ENCODE measurements at places on chromosomes 7 and 10. TPM values are rescaled to one million over a fixed set of nuclear protein-coding genes. Genes with fewer than 3 reads are reported as not detected.

ZPBP gene
- total RNA-seq, result not detected

DNA sequence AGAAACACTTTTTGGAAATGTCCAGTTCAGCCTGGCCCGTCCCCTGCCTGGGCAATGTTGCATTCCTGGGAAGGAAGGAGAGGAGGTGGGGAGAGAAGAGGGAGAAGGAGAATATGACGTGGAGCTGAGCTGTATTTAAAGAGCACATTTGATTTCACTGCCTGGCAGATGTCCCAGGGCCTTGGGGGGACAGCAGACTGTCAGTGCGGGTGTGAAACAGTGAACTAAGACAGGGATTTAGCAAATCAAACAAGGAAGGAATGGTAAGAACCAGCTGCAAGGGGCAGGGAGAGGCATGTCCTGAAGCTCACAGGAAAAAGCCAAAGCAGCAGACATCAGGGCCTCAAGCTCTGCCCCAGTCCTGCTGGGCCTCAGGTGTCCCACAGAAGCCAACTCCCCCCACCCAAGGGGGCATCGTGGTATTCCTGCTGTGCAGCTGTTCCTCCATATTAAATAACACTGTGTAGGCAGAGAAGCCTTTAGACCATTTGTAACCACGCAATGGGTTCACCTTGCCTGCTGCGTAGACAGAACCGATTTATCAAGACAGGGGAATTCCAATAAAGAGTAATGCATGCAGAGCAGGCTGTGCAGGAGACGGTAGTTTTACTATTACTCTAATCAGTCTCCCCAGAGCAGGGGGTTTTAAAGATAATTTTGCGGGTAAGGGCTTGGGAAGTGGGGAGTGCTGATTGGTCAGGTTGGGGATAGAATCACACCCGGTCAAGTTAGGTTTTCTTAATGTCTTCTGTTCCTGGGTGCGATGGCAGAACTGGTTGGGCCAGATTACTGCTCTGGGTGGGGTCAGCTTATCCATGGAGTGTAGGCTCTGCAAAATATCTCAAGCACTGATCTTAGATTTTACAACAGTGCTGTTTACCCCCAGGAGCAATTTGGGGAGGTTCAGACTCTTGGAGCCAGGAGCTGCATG, 18.3 kb downstream of the LEP start:
- DNase-seq, result no peak

DNA sequence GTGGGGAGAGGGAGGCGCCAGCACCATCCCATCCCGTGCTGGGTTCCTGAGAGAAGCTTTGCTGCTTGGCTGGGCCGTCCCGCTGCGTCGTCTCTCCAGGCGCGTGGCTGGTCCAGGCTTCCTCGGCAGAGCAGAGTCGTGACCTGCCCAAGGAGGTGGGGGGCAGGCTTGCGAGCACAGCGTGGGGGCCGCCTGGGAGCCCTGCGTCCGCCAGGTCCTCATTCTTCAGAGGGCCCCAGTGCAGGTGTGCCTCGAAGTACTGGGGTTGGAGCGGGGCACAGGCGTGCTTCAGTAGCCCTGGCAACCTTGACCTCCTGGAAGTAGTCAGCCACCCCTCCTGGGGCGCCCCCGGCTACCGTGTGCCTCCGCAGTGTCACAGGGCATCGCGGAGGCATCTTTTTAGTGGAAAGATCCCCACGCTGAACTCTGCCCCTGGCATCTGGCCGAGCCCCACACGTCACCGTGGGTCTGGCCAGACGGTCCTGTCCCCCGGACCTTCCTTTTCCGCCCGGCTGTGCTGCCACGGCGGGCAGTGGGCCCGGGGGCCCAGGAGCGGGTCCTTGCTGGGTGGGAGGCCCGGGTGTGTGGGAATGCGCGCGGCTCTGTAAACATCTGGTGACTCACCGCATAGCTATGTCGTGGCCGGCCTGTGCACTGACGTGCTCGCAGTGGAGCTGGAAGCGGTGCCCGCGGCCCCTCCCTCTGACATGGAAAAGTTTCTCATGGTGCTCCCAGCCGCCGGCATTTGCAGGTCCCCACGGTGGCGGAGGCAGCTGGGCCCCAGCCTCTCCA, 6.4 kb downstream of the MAFK start:
- peak; percentile 96 for DNase-seq

MBL2 gene
- not detected for total RNA-seq

- DNase-seq, result peak; percentile 51
These were observed 131.4 kb downstream of the PRPF18 start for GRCh38 chr10:13717936-13718772.

- no peak for DNase-seq
These were observed 116.4 kb upstream of the NFE2L3 start for GRCh38 chr7:26035552-26035951.

- DNase-seq, result no peak
These were observed 313.0 kb downstream of the WDR37 start for GRCh38 chr10:1369197-1369596.

GRCh38 chr7:40782836-40783235, 648.0 kb downstream of the SUGCT start:
- DNase-seq, result no peak

DNA sequence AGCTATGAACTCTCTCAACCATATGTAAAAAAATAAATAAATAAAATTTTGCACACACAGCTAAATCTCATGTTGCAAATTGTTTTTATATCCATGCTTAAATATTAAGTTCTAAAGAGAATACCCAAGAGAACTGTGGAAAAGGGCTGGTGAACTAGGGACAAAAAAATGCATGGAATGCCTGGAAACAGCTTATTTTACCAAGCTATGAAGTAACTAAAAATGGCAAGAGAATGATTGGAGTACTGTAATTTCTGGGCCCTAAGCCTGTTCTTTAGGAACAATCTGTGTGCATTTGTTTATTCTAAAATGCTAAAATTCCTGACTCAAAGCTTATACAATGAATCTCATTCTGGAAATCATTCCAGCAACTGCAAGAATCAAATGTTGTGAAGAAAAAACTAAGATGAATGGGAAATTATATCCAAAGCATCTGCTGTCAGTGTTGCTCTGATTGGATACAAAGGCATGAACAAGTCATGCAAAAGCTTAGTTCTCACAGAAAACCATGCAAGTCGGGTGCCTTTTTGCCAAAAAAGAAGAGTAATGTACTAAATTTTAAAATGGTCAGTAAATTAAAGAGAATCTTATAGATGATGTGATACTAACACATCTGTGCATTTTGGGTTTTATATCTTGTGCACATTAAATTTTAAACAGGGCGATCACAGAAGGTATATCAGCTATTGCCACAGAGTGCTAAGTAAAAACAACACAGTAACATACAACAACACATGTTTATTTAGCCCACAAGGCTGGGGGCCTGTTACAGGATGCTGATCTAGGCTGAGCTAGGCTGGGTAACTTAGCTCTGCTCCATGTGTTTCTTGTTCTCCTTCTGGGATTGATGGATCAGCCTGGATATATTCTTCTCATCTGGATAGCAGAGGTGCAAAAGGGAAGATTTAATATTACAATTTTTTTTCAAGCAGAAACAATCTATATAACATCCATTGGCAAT, 453.5 kb upstream of the SEMA3A start:
- DNase-seq, result peak; percentile 97

TEX36 gene
- total RNA-seq, result not detected

DNA sequence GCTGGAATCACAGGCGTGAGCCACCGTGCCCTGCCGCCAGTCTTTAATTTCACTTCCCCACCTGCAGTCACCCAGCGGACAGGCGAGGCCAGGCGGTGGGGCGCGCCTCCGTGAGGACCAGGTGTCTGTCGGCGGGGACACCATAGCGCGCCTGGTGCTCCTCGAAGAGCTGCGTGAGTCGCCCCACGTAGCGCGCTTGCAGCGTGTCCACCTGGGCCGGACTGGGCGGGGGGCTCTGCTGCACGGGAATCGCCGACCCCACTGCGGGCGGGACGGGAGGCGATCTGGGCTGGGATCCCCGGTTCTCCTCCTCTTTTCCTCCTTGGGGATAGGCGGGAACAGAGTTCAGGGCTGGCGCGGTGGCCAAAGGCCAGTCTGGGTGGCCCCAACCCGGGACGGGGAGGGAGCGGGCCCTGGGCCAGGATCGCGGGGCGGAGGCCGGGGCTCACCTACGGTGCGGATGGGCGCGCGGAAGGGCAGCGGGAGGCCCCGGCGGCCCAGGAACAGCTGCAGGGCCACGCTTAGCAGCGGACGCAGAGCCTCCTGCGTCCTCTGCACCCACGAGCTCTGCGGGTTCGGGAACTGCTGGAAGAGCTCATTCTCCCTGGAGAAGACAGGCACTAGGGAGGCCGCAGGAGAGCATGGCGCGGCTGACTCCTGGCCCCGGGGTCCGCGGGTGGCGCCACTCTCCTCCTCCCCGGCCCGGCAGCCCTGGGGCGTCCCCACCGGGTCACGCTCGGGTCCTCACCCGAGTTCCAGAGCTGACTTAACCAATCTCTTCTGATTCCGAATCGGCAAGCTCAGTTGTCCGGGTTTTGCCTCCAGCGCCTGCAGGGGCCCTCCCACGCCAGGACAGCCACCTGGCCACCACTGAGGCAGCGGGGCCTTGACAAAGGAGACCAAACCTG, 1.1 kb upstream of the MOGAT3 start:
- DNase-seq, result no peak

FAM53B gene
- 16.3 TPM for total RNA-seq

GRCh38 chr10:70053841-70054288, 1.2 kb downstream of the MACROH2A2 start:
- no peak for DNase-seq

- DNase-seq, result no peak
These were observed 91.2 kb downstream of the KAT6B start for GRCh38 chr10:74917481-74918077.

DNA sequence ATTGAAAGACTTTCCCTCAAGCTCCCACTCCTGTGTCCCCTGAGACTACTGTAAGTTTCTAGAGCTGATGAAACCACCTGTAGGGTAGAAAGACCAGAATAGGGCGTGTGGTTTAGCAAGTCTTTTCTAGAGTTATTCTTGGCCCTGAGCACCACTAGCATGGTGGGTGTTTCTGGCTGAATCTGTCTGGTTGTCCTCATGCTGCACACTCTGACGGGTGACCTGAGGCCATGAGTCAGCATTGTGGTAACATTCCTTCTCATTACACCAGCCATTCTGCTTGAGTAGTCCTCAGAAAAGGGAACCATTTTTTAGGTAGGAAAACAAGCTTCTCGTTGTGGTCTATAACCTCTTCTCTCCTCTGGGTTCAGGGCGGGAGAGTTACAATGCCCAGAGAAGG, 250.3 kb downstream of the SNX13 start:
- no peak for DNase-seq

- no peak for DNase-seq
These were observed 42.0 kb upstream of the MMD2 start for GRCh38 chr7:5001003-5001402.

NME8 gene
- 0.79 TPM for total RNA-seq

- no peak for DNase-seq
These were observed 10.2 kb upstream of the HSPA12A start for GRCh38 chr10:116752563-116752962.

- DNase-seq, result no peak
These were observed 424.1 kb upstream of the NFE2L3 start for GRCh38 chr7:25727876-25728275.

ANKRD26 gene
- total RNA-seq, result 17.6 TPM

SPDYE3 gene
- not detected for total RNA-seq

TET1 gene
- 23.6 TPM for total RNA-seq

LRRD1 gene
- 0.30 TPM for total RNA-seq

RABGEF1 gene
- total RNA-seq, result 28.1 TPM

DNA sequence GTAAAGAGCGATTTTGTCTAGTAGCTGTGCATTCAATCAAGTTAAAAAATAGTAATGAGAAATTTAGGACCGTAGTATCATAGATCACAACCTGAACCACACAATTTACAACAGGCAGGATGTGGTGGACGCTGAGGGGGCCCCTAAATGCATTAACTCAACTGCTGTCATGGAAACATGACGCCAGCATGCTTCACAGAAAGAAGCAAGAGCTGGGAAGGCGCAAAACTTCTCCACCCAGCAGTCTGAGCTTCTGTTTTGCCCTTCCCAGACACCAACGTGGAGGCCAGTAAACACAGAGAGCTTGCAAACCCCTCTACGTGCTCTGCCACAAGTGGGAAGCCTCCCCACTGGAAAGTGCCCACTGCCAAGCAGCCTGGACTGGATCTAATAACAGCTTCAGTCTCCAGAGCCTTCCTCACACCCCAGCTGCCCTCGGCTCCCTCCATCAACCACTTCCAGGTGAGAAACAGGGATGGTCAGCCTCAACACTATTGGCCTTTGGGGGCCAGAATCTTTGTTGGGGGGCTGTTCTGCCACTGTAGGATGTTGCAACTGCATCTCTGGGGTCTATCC, 151.8 kb downstream of the SFMBT2 start:
- DNase-seq, result no peak

- no peak for DNase-seq
These were observed 39.0 kb downstream of the POR start for GRCh38 chr7:75953931-75954330.

- no peak for DNase-seq
These were observed 3.8 kb upstream of the GTF2IRD1 start for GRCh38 chr7:74449809-74450397.

- no peak for DNase-seq
These were observed 14.5 kb upstream of the FBXW4 start for GRCh38 chr10:101709359-101710058.

DNA sequence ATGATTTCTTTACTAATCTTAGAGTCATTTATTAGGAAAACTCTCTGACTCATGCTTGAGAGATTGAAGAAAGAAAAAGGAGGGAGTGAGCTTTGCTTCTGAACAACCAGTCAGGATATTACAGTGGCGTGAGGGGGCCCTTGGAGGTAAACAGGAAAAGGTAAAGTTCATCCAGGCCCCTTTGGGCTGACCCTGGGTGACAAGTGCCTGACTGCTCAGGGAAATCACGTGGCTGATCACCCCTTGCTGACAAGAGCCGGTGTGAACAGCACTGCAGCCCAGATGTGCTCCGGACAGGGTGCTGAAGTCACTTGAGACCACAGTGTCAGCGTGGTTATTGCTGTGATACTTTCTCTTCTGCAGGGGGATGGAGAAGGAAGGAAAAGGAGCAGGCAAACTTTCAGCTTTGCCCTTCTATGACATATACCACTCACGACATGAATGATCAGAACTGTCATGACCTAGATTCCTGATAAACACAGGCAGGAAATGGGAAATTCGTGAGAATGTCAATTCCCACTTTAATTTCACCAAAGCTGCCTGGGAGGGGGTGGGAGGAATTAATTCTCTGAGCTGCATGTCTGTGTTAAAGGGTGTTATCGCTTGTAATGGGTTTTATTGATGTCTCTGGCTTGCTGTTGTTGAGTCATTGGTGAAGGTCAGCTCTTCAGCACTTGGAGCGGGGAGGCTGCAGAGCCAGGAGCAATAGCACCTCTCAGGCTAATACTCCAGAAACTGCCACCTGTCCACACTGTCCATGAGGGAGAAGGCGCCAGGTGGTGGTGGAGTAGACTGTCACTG, 139.8 kb upstream of the AOAH start:
- DNase-seq, result no peak

- DNase-seq, result no peak
These were observed 143.4 kb upstream of the TMEM168 start for GRCh38 chr7:112933598-112933997.

GRCh38 chr7:144255471-144255897, 9.1 kb downstream of the OR2A7 start:
- no peak for DNase-seq

CTNNA3 gene
- 7.1 TPM for total RNA-seq

- no peak for DNase-seq
These were observed 164.3 kb downstream of the NRF1 start for GRCh38 chr7:129775695-129776361.

All from skin of body (tissue), 3 donors.